ENCODE measurements at places on chromosomes 3 and 15. TPM values are rescaled to one million over a fixed set of nuclear protein-coding genes. Genes with fewer than 3 reads are reported as not detected.

SEMA3B gene
- total RNA-seq = 237 TPM

GPR149 gene
- not detected for total RNA-seq

CHL1 gene
- total RNA-seq = 0.13 TPM

UNC13C gene
- 0.03 TPM for total RNA-seq

RLBP1 gene
- 3.7 TPM for total RNA-seq

KCNMB3 gene
- 1.1 TPM for total RNA-seq

REC114 gene
- not detected for total RNA-seq

LMAN1L gene
- total RNA-seq = 0.16 TPM

ACTRT3 gene
- 0.72 TPM for total RNA-seq

LRTM1 gene
- total RNA-seq = not detected

EXOSC7 gene
- 67.9 TPM for total RNA-seq

SLC24A5 gene
- not detected for total RNA-seq

GRK7 gene
- total RNA-seq = not detected

CD200 gene
- total RNA-seq = 0.91 TPM

ITIH4 gene
- total RNA-seq = 2.7 TPM

ATP10A gene
- 9.6 TPM for total RNA-seq

FHIT gene
- 0.23 TPM for total RNA-seq

All from A375 (cell line).